ENCODE measurements at places on chromosomes 7 and 10.

DNA sequence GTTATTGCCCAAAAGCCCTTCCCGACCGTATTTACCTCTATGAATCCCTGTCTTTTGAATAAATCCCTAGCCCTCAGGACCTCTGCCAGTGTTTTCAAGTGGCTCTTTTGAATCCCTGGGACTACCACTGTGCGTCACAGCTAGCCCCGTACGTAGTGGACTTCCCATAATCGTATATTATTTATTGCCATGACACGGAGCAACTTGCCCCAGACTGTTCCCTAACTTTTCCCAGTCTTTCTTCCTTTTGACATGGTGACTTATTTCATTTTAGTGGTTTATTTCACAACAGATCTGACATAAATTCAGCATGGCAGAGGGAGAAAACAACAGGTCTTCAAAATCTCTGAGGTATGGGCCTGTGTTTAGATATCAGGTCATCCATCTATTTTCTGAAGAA lies 318.6 kb upstream of the KLF6 start:
- DNase-seq = no peak

GRCh38 chr10:80772596-80772995 lies 234.9 kb downstream of the SH2D4B start:
- no peak for DNase-seq

DNA sequence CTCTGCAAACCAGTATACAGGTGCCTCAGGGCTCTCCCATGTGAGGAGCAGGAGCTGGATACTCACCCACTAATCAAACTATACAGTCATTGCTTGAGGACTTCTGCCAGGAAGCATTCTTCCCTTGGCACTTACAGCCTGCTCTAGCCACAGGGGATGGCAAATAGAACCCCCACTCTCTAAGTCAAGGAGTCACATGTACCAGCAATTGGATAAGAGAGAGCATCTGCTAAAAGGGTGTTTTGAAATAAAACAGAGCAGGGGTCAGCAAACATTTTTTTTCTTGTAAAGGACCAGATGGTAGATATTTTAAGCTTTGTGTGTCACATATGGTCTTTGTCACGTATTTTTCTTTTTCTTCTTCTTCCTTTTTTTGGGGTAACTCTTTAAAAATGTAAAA lies 865.2 kb upstream of the GHITM start:
- no peak for DNase-seq

- DNase-seq = no peak
Observed at GRCh38 chr7:47551668-47552440, 30.1 kb downstream of the TNS3 start.

- no peak for DNase-seq
Observed at GRCh38 chr7:98133181-98133580, 26.5 kb downstream of the LMTK2 start.
